ENCODE measurements at places on chromosomes 16 and 17.

GRCh38 chr17:4043862-4044261 is 79.6 kb upstream of the ATP2A3 start:
- no peak for DNase-seq

DNA sequence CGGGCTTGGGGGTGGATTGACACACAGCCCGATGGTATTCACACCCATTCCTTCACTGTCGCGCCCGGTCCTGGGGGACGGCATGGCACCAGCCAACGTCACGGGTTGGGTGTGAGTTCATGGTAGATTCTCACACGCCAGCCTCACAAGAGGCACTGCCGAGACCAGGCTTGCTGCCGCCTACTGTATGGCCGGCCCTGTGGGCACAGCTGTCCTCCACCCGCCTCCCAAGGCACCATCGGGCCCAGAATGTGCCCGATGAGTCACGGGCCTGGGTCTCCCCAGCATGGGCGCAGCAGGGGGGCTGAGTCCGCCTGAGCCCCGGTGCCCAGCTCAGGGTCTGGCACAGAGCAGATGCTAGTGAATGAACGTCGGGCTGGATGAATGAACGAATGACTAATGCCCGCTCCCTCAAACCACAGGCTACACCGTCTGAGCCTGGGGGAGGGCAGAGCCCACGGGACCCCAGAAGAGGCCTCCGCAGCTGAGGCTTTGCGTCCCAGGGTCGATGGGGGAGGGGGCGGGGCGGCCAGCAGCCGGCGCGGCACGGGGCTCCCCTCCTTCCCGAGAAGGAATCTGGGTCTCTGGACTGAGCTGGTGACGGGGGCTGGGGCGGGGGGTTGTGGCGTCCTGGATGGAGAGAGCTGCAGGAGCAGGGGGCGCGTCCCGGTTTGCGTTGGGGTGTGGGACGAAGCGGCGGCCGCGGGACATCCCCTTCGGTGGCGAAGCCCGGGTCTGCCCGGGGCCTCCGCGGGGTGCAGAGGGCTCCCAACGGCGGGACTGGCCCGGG is 829 bp downstream of the PITPNM3 start:
- DNase-seq, result peak; percentile 66

DNA sequence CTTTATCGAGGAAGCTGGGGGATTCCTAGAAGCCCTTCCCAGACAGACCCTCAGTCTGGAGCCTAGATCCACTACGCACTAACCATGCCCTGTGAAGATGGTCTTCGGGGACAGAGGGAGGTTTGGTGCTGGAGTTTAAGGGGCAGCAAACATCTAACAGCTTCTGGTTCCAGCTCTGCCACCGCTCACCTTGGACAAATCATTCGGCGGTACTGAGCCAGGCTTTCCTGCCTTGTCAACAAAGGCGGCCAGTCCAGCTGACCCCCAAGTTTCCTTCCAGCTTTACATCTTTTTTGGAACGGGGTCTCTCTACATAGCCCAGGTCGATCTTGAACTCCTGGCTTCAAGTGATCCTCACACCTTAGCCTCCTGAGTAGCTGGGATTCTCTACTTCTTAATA is 369 bp upstream of the GJD3 start:
- DNase-seq, result no peak

DNA sequence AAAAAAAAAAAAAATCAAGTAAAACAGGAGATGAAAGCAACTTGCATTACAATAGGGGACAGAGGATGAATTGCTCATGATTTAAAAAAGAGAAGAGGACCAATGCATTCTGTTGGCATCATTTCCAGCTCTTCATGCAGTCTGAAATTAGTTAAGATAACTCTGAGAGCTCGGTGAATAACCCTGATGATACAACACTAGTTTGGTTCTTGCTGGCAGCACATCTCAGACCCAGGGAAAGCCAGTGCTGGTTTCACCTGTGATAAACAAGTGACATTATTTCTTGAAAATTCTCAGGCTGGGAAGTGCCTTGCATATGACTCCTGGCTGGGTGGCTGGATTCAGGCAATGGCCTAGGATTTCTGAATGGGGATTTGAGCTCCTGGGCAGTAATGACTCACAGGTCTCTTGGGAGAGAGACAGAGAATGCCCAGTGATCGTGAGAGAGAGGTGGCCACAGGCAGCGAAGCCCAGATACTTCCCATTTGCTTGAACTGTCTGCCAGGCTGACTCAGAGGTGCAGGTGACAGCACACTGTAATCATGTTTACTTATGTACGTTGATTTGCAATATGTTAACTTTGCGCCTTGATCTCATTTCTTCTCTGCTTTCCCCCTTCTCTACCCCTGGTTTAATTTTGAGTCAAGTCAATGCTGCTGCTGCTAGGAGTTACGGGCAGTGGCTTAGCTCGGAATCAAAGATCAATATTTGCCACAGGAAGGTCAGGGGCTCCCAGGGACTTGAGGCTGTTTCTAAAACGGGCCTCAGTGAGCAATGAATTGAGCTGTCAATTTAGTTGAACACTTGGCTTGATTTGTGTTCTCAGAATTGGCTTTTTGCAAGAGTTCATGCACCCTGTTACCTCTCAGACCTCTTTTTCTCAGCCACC is 27.1 kb downstream of the ARSG start:
- DNase-seq, result peak; percentile 89

DNA sequence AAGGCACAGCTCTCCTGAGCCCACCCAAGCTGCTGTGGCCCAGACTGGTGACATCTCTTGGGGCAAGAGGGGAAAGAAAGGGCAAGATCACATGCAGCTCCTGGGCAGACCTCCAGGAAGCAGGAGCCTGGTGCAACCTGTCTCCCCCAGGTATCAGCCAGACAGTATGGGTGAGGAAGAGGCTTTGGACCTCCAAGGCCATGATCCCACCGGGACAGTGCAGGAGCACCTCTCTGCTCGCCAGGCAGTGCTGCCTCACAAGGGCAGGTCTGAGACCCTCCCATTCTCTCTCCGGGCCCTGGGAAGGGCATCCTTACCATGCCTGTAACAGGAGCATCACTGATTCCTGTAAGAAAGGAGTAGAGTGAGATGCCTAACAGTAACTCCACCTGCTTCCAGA is 25.6 kb upstream of the COG7 start:
- DNase-seq, result no peak

DNA sequence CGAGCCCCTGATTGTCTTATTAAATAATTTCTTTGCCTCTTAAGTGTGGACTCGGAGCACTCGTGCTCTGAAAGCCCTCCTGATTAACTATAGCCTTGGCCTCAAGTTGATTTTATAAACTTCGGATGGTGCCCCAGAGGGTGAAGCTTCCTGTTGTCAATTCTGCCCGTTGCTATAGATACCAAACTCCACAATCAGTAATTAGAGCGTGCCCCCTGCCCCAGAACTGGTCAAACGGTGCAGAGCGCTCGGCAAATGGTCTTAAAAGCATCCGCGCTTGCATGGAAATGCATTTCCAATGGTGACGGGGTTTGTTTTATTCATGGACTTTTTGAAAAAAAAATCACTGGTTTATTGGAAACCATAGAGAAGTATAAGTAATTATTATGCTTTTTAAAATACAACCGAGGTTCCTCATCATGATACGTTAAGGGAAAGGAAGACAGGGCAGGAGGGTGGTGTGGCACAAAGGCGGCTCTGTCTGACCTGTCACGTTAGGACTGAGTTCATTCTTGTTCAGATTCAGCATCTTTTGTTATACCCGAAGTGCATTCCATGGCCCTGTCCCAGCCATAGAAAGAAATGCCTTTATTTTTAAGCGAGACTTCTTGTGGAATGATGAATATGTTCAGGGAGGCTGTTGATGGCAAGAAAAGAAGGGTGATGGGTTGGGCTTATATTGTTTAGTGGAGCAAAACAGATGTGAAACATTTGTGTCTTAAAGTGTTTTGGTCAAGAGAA is 476.4 kb downstream of the MAF start:
- DNase-seq, result no peak

GRCh38 chr16:12025926-12026325 is 49.4 kb downstream of the SNX29 start:
- DNase-seq, result no peak

GRCh38 chr17:49574945-49575678 is 559 bp upstream of the NXPH3 start:
- DNase-seq, result no peak

All from LHCN-M2 (cell line).